ENCODE measurements at places on chromosomes 13 and 19.

GRCh38 chr13:71758828-71759227 lies 108.2 kb downstream of the DACH1 start:
- DNase-seq, result no peak

- no peak for DNase-seq
Measured at GRCh38 chr19:31049431-31049830, 299.8 kb downstream of the TSHZ3 start.

- no peak for DNase-seq
Measured at GRCh38 chr19:46678110-46678732, 17.2 kb upstream of the DACT3 start.

GRCh38 chr19:3585301-3586126 lies at the start of gene GIPC3:
Gene GIPC3 (plus strand): TSS chr19:3585478. CDS start chr19:3585598, 120 bp downstream.
- no peak for DNase-seq

GRCh38 chr13:51577690-51578089 lies 6.6 kb upstream of the WDFY2 start:
- DNase-seq, result no peak

- DNase-seq, result no peak
Measured at GRCh38 chr19:27805848-27806247, 1407.1 kb downstream of the UQCRFS1 start.

- no peak for DNase-seq
Measured at GRCh38 chr13:39494006-39494405, 109.0 kb downstream of the LHFPL6 start.

DNA sequence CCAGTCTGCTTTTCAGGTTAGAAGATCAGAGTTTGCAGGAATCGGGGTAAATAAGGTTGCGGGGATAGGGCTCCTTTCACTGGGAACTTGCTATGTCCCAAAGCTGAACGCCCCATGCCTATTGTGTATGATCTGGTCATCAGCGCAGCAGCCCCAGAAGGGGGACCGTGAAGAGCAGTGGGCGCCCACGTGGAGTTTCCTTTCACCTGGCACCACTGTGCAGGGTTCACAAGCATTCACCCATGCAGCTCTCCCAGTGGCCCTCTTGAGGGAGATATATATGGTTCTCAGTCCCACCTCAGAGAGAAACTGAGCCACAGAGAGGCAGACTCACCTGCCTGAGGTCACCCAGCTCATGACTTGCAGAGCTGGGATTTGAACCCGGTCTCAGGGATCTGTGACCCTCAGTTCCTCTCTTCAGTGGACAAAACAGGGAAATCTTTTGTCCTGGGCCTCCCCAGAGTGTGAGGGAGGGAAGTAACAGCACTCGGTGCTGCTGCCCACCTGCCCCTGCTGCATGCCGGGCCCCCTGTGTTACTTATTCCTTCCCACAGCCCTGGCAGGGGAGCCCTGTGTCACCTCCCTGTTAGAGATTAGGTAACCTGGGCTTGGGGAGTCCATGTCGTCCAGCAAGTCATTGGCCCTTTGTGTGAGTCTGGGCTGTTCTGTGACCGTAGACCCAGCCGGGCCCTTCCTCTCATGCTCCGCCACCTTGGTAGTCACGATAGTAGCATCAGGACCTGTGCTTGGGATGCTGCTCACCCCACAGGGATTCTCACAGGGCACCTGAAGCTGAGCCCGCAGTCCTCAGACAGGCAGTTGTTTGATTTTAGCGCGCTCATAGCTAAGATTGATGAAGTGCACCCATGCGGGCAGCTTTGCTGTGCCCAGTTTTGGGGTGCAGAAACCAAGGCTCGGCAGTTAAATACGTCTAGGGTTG lies 27.9 kb downstream of the PPP5C start:
- DNase-seq, result no peak

DNA sequence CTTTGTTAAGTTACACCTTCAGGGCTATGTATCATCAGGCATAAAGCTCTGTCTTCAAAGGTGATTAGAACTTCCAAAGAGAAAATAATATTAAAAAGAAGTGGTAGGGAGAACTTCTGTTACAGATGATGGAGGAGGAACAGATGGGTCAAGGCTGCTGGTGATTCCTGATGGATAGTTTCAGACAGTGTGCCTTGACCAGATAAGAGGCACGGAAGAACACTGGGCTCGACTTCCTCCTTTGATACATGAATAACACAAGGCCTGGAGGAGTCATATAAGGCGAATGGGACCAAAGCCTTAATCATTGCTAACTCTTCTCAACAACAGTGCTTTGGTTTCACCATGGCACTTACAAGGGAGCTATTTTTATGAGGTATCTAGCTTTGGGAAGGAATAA lies 128.1 kb upstream of the RXFP2 start:
- DNase-seq, result no peak

DNA sequence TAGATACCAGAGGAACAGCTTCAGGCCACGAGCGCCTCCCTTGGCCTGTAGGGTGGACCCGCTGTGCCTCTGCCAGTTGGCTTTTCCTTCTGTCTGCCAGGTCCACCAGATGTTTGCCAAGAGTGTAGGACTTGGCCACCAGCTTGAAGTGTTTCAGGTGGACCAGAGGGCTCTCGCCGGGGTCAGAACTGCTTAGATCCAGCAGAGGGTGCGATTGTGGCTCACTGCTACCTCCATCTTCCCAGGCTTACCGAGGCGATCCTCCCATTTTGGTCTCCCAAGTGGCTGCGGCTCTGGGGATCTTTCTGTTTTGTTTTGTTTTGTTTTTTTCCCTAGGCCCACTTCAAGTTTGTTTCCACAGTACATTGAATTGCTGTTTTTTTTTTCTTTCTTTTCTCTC lies 23.0 kb upstream of the ZNF730 start:
- no peak for DNase-seq

- peak; percentile 40 for DNase-seq
Measured at GRCh38 chr13:22286338-22286737, 615.5 kb downstream of the FGF9 start.

GRCh38 chr19:40502647-40503319 lies 36.0 kb downstream of the SPTBN4 start:
- DNase-seq, result no peak

- DNase-seq, result peak; percentile 77
Measured at GRCh38 chr19:12676384-12676792, 5.3 kb downstream of the DHPS start.

- no peak for DNase-seq
Measured at GRCh38 chr19:8069096-8069973, 16.8 kb downstream of the CCL25 start.

DNA sequence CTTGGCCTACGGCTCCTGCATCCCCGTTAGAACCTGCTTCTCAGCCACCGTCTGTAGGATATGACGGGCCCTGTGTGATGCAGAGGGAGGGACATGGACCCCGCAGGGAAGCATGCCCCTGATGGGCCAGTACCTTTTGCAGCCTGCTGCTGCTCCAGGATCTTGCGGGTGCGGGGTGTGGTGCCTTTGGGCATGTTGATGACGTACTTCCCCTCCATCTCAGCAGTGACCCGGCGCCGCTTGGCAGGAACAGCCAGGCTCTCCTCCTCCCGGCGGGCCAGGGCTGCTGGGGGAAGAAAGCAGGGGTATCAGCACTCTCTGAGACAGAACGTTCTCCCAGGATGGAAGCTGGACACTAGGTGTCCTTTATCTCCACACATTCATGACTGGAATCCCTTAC lies 22.0 kb downstream of the C19orf47 start:
- DNase-seq, result no peak

DNA sequence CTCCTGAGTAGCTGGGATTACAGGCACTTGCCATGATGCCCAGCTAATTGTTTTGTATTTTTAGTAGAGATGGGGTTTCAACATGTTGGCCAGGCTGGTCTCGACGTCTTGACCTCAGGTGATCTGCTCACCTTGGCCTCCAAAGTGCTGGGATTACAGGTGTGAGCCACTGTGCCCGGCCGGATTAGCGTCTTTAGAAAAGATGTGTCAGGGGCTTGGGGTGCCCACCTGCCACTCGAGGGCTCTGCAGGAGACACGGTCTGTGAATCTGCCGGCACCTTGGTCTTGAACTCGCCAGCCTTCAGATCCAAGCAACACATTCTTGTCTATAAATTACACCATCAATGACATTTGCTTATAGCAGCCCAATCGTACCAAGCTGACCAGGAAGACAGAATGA lies 38.8 kb upstream of the TUBGCP3 start:
- no peak for DNase-seq

DNA sequence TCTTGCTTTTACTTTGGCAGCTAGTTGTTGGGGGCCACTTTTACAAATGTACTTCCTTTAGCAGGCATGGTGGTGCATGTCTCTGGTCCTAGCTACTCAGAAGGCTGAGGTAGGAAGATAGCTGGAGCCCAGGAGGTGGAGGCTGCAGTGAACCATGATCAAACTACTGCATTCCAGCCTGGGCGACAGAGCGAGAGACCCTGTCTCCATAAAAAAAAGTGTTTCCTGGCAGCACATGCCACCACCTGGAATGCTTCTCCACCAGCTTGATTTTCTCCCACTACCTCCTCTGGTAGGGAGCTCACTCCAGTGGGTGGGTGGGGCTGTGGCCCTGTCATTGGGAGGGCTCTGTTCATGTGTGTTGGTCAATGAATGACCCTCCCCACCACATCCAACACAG lies 12.5 kb downstream of the FZR1 start:
- DNase-seq, result no peak

DNA sequence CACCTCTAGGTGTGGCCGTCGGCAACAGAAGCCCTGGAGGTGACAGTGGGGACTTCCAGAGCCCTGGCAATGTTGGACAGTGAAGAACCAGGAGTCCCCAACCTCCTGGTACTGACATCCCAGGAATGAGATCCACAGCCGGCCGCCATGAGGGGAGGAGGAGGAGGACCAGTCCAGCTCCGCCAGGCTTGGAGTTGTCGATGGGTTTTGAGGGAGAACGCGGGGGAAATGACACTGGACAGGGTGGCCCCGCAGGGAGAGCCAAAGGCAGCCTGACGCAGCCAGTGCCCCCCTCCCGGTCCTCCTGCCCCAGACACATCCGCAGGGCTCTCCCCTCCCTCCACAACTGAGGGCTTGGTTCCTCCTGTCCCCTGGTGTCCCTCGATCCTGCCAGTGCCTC lies 57.9 kb downstream of the SPACA7 start:
- DNase-seq, result no peak

GRCh38 chr19:15238639-15239155 lies 6.4 kb upstream of the EPHX3 start:
- DNase-seq, result no peak

GRCh38 chr19:32189956-32190706 lies 155.3 kb upstream of the ZNF507 start:
- DNase-seq, result no peak

GRCh38 chr19:7678971-7679751 lies 1.5 kb upstream of the TRAPPC5 start:
- no peak for DNase-seq

- no peak for DNase-seq
Measured at GRCh38 chr19:16205205-16206045, 7.7 kb downstream of the AP1M1 start.

DNA sequence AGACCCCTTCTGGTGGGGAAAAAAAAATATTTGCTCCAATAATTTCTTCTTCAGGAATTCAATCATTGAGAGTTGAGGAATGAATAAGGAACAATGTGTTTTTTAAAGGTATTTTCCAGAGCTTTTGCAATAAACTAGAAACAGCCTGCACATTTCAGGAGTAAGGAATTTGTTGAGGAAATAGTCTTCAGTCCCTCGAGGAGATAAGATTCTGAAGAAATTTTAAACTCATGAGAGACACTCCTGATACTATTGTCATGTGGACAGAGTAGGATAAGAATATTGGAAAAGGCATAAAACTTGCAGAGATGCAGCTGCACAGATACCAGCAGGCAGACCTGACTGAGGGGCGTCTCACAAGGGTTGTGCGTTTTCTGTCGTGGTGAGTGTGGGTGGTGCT lies 36.6 kb downstream of the COMP start:
- no peak for DNase-seq

DNA sequence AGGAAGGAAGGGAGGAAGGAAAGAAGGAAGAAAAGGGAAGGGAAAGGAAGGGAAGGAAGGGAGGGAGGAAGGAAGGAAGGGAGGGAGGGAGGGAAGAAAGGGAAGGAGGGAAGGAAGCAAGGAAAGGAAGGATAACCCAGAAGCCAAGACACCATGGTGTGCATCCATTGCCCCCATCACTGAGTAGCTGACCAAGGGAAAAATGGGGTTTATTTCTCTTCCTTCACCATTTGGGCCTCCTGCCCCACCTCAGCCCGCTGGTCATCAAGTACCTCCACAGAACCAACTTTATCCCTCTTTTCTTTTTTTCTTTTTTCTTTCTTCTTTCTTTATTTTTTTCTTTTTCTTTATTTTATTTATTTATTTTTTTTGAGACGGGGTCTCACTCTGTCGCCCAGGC lies 20.4 kb downstream of the CABP5 start:
- no peak for DNase-seq

DNA sequence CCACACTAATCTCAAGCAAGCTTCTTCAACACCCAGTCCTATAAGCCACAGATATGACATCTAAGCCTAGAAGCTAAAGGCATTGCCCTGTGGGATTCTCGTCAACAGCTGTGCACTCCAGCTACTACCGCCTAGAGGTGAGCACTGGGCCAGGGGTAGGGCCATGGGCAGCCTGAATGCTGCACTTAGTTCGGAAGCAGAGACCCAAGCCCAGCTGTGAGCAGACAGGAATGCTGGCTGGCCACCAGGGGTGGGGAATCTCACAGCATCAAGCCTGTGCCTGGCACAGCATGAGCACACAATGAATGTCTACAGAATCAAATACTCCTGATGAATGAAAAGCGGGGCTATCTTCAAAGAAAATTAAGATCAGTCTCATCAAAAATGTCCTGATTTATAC lies 167.5 kb upstream of the UBL3 start:
- no peak for DNase-seq

Measured in muscle of arm (tissue), 14 donors.